ENCODE measurements at places on chromosomes 1 and 21. TPM values are rescaled to one million over a fixed set of nuclear protein-coding genes. Genes with fewer than 3 reads are reported as not detected.

- DNase-seq = no peak
These were observed 9.2 kb downstream of the UAP1 start for GRCh38 chr1:162570718-162571117.

GRCh38 chr1:186659890-186660341 lies 20.3 kb downstream of the PTGS2 start:
- DNase-seq = no peak

CAMK2N1 gene
- total RNA-seq = 7.2 TPM

ARHGAP29 gene
- 37.2 TPM for total RNA-seq

FAM167B gene
- total RNA-seq = 0.20 TPM

GRCh38 chr1:89990976-89991831 lies 3.7 kb upstream of the ZNF326 start:
- DNase-seq = peak; percentile 34

RNF220 gene
- total RNA-seq = 56.3 TPM

TEDDM1 gene
- not detected for total RNA-seq

GRCh38 chr1:27980216-27980845 lies 20.6 kb downstream of the XKR8 start:
- no peak for DNase-seq

SYT2 gene
- not detected for total RNA-seq

- no peak for DNase-seq
These were observed 279.8 kb downstream of the PBX1 start for GRCh38 chr1:164838786-164839185.

TOR3A gene
- 20.6 TPM for total RNA-seq

Data from M059J (cell line).